Putamen (tissue), 1 donor: ENCODE measurements at places on chromosomes 13 and 19.
A peak's percentile ranks its signal among the peaks of the same experiment; 100 is the strongest.

DNA sequence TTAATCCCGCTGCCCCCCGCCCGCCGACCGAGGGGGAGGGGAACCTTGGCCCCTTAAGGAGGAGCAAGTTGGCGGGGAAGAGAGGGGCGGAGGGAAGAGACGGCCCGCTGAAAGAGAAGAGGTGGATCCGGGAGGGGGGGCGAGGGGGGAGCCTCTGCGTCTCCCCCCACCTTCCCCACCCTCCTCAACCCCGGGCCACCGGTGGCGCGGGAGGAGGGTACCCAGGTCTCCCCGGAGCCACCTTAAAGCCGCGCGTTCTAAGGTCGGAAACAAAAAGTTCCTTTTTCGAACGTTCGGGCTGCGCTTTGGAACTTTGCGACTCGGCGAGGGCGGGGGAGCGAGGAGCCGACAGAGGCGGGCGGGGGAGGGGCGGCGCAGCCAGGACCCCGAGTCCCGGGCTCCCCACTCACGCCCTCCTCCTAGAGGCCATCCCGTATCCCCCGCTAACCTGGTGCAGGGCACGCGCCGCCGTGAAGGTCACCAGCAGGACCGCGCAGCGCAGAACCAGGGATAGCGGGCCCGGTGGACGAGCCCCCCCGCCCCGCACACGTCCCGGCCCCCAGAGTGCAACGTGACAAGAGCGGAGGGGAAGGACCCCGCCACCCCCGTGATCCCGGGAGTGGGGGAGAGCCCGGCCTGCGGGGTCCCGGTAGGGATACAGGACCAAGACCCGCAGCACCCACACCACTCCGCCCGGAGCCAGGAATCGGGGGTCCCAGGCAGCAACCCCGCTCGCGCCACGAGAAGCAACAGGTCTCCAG, 659 bp downstream of the ERF start:
- peak; percentile 88 for DNase-seq

- no peak for DNase-seq
Observed at GRCh38 chr19:13794398-13794756, 866 bp upstream of the ZSWIM4 start.

GRCh38 chr19:19477705-19478383, 37.5 kb downstream of the TSSK6 start:
- no peak for DNase-seq

DNA sequence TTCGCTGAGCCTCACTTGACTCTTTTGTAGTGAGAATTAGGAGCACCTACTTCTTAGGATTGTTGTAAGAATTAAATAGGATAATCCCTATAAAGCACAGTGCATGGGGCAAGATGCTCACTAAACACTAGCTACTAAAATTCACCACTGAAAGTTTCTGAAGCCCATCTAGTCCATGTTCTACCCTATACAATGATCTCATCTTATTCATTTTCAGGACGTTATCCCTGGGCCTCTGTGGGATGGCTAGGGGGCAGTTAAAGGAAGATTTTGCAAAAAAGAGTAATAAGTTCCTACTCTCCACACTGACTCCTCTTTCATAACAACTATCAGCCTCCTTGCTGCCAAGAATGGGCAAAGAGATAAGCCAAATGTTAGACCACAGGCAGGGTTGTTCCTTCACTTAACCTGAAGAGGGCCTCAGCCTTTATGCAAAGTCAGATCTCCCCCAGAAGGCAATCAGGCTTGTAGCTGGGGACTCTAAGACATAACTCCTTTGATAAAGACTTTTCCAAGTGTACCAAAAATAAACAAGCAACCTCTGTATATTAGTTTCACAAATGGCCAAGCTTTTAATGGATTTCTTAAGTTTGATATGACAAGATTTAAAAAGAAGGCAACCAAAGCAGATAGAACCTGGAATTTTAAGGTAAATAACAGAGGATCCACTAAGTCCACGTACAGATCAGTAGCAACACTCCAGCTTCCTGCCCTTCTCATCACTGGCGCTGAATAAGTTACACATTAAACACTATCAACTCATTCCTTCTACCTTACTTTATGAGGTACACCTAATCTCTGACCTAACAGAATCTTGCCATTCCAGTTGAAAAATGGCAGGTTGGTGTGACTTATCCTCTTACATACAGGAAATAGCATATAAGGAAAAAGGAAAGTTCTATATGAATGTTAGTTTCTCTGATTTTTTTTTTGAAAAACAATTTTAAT, 44.4 kb downstream of the ELF1 start:
- DNase-seq = no peak
